MCF 10A (cell line): ENCODE measurements at places on chromosomes 5 and 9. TPM values are rescaled to one million over a fixed set of nuclear protein-coding genes. Genes with fewer than 3 reads are reported as not detected.

The NLN gene
- 24.6 and 42.1 TPM in 2 replicates for total RNA-seq

The ARL10 gene
- 1.1 and 1.3 TPM in 2 replicates for total RNA-seq

The ATP6V1G1 gene
- 87.1 and 118 TPM in 2 replicates for total RNA-seq

The MYMK gene
- total RNA-seq = not detected in 2 replicates
